Activated naive CD4-positive, alpha-beta T cell treated with anti-CD3 and anti-CD28 coated beads for 36 hours (primary cell): ENCODE measurements at places on chromosomes 1 and 21. TPM values are rescaled to one million over a fixed set of nuclear protein-coding genes. Genes with fewer than 3 reads are reported as not detected.

PDC gene
- not detected for total RNA-seq

NFASC gene
- 0.10 TPM for total RNA-seq

TFF2 gene
- not detected for total RNA-seq

CASZ1 gene
- 1.7 TPM for total RNA-seq

SPATA17 gene
- not detected for total RNA-seq

CGN gene
- total RNA-seq: 1.5 TPM

CNTN2 gene
- not detected for total RNA-seq

HAO2 gene
- not detected for total RNA-seq

S100A1 gene
- not detected for total RNA-seq

GRCh38 chr1:10939654-10940450, 72.6 kb upstream of the TARDBP start:
- peaks cover 41% of the 10 kb centered on the region for H3K27me3 ChIP-seq
- peaks cover 44% of the 10 kb centered on the region for H3K4me1 ChIP-seq
- no peaks in the 10 kb centered on the region for H3K36me3 ChIP-seq
- peak overlapping the region; percentile 60 for H3K27ac ChIP-seq
- peak overlapping the region; percentile 49 for H3K4me3 ChIP-seq

GRCh38 chr1:81213279-81213678, 587.5 kb upstream of the ADGRL2 start:
- DNase-seq: no peak
- no peaks in the 10 kb centered on the region for H3K36me3 ChIP-seq
- no peaks in the 10 kb centered on the region for H3K27me3 ChIP-seq
- H3K4me1 ChIP-seq: no peaks in the 10 kb centered on the region

DNA sequence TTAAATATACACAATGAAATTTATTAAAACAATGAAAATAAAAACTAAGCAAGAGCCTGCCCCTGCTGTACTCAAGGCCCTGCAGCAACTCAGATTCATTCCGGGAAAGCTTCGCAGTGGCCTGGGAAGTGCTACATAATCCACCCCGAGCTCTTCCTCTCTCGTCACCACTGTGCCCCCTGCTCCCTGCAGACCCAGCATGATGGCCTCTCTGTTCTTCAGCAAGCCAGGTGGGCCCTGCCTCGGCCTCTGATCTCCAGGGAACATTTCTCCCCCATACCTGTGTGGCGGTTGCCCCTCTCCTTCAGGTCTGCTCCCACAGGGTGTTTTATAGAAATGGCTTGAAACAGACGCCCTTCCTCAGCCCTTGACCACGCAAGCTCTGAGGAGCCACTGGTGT, 10.6 kb downstream of the RNF187 start:
- peaks cover 22% of the 10 kb centered on the region for H3K4me1 ChIP-seq
- H3K36me3 ChIP-seq: peaks cover 30% of the 10 kb centered on the region

DNA sequence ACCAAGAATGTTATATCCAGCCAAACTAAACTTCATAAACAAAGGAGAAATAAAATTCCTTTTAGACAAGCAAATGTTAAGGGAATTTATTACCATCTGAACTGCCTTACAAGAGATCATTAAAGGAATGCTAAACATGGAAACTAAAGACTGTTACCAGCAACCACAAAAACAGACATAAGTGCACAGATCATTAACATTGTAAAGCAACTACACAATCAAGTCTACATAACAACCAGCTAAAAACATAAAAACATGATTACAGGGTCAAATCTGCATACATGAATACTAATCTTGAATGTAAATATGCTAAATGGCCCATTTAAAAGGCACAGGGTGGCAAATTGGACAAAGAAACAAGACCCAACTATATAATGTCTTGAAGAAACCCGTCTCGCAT, 211.0 kb upstream of the PBX1 start:
- peaks cover 3% of the 10 kb centered on the region for H3K36me3 ChIP-seq
- H3K27me3 ChIP-seq: no peaks in the 10 kb centered on the region
- H3K4me1 ChIP-seq: no peaks in the 10 kb centered on the region
- no peak overlapping the region for H3K4me3 ChIP-seq
- H3K27ac ChIP-seq: no peak overlapping the region
- DNase-seq: no peak

- H3K4me3 ChIP-seq: no peak overlapping the region
- H3K4me1 ChIP-seq: peaks cover 12% of the 10 kb centered on the region
- no peak overlapping the region for H3K27ac ChIP-seq
Measured at GRCh38 chr1:10867914-10868598, 71.6 kb upstream of the CASZ1 start.

DNA sequence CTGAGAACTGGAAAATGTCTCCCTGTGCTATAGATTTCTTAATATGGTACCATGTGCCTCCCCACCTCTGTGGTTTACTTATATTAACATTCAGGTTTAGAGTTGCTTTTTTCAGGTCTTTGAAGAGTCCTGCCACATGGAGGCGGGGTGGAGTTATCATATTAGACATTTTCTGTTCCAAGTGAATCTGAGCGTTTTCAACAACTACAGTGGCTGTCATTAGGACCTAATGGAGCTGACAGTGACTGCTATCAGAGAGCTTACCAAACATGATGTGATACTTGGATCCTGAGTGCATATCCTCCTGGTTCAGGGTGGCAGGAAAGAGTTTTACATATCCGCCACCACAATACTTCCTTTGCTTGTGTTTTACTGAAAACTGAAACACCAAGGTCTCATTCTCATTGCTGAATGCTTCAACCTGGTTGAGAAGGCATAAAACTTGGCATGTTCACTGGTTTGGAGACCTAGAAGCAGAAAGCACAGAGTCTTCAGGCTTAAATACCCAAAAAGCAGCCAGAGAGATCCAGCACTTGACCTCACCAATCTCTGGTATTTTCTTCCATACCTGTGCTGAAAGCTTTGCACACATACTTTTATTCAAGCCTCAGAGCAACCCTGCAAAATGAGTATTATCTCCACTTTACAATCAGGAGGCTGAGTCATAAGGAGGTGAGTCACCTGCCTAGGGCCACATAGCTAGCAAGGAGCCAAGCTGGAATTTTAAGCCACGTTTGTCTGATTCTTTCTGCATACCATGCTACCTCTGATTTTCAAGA, 47.4 kb upstream of the OSBPL9 start:
- H3K4me1 ChIP-seq: peaks cover 31% of the 10 kb centered on the region
- peak overlapping the region; percentile 13 for H3K4me3 ChIP-seq
- H3K27ac ChIP-seq: peak overlapping the region; percentile 91
- H3K36me3 ChIP-seq: no peaks in the 10 kb centered on the region

GRCh38 chr1:240496941-240497340, 115.0 kb downstream of the GREM2 start:
- DNase-seq: no peak
- H3K36me3 ChIP-seq: no peaks in the 10 kb centered on the region
- no peak overlapping the region for H3K4me3 ChIP-seq
- H3K27me3 ChIP-seq: peaks cover 4% of the 10 kb centered on the region

DNA sequence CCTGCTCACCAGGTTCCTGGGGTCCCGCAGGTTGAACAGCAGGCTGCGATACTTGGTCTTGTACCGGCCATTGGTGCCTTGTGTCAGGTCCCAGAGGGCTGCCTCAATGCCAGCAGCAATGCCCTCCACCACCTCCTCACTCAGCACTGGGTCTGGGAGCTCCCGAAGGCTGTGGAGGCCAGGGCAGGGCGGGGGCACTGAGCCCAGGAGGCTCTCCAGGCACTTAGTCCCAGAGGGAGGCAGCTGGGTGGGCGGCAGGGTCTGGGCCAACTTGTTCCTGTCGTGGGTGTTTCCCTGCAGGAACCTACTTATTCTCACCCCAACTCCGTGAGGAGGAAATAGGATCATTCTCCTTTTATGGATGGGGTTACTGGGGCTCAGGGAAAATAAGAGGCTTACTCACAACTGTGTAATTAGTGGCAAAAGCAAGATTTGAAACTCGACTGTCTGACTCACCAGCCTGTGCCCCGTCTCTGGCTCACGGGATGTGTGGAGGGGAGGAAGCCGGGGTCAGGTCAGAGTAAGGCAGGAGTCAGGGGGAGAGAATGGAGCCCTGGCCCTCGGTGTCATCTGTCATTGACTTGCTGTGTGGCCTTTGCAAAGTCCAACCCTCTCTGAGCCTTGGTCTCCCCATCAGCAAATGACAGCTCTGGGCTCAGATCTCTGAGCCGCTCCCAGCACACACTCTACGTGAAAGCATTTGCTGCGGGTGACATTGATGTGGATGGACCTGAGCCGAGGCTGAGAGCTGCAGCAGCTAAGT, 17.2 kb downstream of the SPOCD1 start:
- no peak overlapping the region for H3K4me3 ChIP-seq
- peaks cover 14% of the 10 kb centered on the region for H3K4me1 ChIP-seq

- peaks cover 17% of the 10 kb centered on the region for H3K27me3 ChIP-seq
- no peak overlapping the region for H3K4me3 ChIP-seq
- peaks cover 9% of the 10 kb centered on the region for H3K4me1 ChIP-seq
- H3K27ac ChIP-seq: no peak overlapping the region
Measured at GRCh38 chr21:41961282-41961701, 7.5 kb upstream of the C2CD2 start.

DNA sequence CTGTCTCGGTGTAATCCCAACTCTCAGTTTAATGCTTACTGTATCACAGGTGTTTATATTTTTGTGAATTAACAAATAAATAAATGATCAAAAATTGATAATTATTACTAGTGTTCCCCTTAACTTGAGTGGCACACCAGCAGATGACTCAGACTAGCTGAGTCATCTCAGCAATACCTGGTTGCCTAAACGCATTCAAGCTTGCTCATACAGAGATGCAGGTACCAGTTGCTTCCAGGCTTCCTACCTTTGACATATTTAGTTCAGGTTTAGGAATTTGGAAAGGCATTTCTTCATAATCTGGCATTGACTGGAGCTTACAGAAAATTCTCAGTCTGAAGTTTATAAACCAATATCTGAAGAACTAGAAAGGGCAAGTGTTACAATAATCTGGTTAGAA, 78.9 kb upstream of the LMO4 start:
- H3K27ac ChIP-seq: no peak overlapping the region
- DNase-seq: no peak
- no peaks in the 10 kb centered on the region for H3K36me3 ChIP-seq
- peaks cover 19% of the 10 kb centered on the region for H3K27me3 ChIP-seq

DNA sequence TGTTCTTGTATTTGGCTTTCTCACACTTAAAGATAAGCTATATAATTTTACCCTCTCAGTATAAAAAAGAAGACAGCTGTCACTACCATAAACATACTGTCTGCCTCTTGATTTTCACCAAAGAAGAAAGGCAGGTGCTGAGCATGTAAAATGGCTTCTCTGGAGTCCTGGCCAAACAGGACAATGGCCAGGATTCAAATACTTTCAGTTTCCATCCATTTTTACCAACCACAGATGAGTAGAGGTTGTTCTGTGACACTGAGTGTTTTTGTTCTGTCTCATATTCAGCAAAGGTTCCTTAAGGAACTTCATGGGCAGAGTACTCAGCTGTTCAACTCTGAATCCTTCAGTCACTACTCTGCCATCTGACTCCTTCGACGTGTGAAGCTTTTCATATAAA, 29.4 kb upstream of the RAB3GAP2 start:
- no peaks in the 10 kb centered on the region for H3K4me1 ChIP-seq
- DNase-seq: no peak
- H3K4me3 ChIP-seq: no peak overlapping the region
- H3K27me3 ChIP-seq: peaks cover 11% of the 10 kb centered on the region
- H3K27ac ChIP-seq: no peak overlapping the region

- H3K36me3 ChIP-seq: no peaks in the 10 kb centered on the region
- no peak overlapping the region for H3K4me3 ChIP-seq
- H3K4me1 ChIP-seq: no peaks in the 10 kb centered on the region
- H3K27me3 ChIP-seq: peaks cover 19% of the 10 kb centered on the region
- DNase-seq: no peak
Measured at GRCh38 chr21:41251961-41252642, 64.5 kb upstream of the FAM3B start.

DNA sequence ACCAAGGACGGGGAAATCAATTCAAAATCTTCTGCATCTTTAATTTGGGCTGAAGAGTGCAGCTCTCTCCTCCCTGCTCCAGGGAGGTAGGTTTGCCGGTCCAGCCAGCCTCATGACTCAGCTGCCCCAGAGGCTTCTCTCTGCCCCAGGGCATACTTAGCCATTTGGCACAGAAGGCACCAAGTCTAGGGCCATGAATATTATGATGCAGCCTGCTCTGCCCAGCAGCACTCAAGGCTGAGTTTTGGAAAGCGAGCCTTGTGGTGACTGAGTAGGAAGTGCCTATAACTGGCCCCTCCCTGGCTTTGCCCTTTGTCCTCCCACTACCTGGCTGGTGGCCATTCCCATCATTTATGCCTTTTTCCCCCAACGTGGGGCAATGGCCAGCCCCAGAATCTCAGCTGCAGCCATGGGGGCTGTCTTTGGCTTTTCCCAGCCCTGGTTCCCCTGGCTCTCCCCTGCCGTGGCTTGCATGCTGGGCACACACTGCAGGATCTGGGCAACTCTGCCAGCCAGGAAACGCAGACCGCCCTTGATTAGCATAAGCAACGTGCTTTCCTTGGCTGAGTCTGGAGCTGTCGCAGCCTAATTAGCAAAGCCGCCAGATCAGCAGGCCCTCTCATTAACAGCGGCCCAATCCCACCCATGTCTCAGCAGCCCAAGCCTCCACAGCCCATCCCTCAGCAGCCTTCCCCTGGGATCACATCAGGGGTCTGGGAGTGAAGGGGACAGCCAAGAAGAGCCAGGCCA, 258.6 kb upstream of the TMEM51 start:
- H3K4me3 ChIP-seq: no peak overlapping the region
- H3K36me3 ChIP-seq: no peaks in the 10 kb centered on the region
- H3K27me3 ChIP-seq: peaks cover 8% of the 10 kb centered on the region
- no peak overlapping the region for H3K27ac ChIP-seq
- no peak for DNase-seq

DNA sequence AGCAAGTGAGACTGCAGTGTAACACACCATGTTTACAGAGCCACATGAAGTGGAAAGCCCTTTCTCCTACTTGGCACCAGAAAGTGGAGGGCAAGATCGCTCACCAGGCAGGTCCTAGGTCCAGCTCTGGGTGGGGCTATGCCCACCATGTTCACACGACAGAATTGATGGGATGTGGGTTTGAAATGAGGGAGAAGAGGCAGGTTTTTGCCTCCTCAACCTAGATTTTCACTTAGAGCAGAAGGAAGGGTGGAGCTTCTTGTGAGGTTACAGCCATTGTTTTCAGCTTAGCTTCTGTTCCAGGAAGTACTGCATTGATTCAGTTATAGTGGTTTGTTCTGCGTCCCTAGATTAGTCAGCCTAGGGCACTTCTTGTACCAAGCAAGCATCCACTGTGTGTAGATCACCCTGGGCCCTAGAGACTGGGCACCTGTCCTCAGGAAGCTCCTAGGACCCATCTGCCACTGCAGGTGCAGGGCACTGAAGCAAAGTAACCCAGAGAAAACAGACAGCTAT, 2.3 kb downstream of the CD53 start:
- H3K4me1 ChIP-seq: peaks cover 51% of the 10 kb centered on the region
- DNase-seq: peak; percentile 81
- peak overlapping the region; percentile 99 for H3K27ac ChIP-seq
- peak overlapping the region; percentile 91 for H3K4me3 ChIP-seq
- H3K36me3 ChIP-seq: peaks cover 43% of the 10 kb centered on the region

GRCh38 chr1:87052400-87052799, 138.0 kb downstream of the HS2ST1 start:
- peaks cover 10% of the 10 kb centered on the region for H3K36me3 ChIP-seq
- H3K27me3 ChIP-seq: no peaks in the 10 kb centered on the region
- no peak overlapping the region for H3K27ac ChIP-seq
- peaks cover 10% of the 10 kb centered on the region for H3K4me1 ChIP-seq
- no peak overlapping the region for H3K4me3 ChIP-seq

DNA sequence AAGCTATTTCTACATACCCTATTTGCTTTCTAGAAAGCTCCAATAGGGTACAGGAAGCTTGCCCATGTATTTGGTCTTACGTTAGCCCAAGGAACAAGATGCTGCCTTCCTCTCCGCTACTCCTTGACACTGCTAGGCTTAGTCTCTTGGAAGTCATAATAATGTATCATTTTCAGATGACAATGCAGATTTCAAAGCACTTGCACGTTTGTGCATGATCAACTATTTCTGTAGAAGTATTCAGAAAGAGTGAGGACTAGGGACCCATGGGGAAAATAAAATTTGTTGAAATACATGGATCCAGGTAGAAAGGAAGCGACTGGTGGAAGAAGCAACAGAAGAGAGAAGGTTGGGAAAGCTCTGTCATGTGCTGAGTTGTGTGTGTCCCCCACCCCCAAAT, 211.8 kb upstream of the C1orf105 start:
- no peaks in the 10 kb centered on the region for H3K4me1 ChIP-seq
- no peak overlapping the region for H3K27ac ChIP-seq
- no peak for DNase-seq
